SJSA1 (cell line): ENCODE measurements at places on chromosomes 7 and 10.

DNA sequence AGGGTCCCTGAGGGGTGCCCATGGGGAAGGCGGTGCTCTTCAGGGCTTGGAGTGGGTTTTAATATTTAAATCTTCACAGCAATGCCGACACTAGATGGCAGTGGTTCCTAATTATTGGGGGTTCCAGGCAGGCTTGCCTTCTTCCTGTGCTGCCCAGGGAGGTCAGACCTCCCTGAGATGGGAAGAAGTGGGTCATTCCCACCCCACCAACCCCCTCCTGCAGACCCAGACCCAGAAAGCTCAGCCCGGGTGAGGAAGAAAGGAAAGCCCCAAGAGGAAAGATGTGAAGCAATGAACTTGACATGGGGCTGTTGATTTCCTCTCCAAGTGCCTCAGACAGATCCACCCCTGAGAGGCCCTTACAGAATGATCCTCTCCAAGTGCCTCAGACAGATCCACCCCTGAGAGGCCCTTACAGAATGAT, 85.1 kb upstream of the LANCL2 start:
- H3K27ac ChIP-seq: no peak overlapping the region
- H3K4me3 ChIP-seq: no peak overlapping the region
- H3K27me3 ChIP-seq: no peaks in the 10 kb centered on the region; the same call in none of the 2 replicates
- no peaks in the 10 kb centered on the region for H3K4me1 ChIP-seq

DNA sequence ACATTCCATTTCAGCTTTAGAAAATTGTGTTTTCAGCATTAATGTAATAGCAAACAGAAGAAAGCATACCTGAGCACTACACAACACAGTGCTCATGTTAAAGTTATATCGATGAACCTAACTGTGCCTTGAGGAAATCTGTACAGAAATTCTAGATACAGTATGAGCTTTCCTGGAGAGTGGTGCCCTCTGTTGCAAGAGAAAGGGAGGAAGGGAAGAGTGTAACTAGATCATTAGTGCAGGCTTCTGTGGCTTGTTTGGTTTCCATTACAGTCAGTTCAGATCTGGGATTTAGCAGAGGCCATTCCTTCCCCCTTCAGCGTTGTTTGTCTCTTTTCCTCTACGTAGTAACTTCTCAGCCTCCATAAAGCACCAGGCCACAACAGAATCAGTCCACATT, 139.7 kb downstream of the HTR7 start:
- no peak overlapping the region for H3K27ac ChIP-seq
- no peaks in the 10 kb centered on the region for H3K4me1 ChIP-seq

GRCh38 chr7:84372155-84372621, 177.6 kb upstream of the SEMA3A start:
- H3K4me3 ChIP-seq: no peak overlapping the region
- no peaks in the 10 kb centered on the region for H3K27me3 ChIP-seq
- H3K36me3 ChIP-seq: no peaks in the 10 kb centered on the region
- peak overlapping the region; percentile 84 for H3K27ac ChIP-seq

GRCh38 chr7:82534684-82535083, 91.1 kb upstream of the CACNA2D1 start:
- no peak overlapping the region for H3K27ac ChIP-seq
- H3K4me1 ChIP-seq: no peaks in the 10 kb centered on the region
- no peaks in the 10 kb centered on the region for H3K36me3 ChIP-seq
- H3K4me3 ChIP-seq: no peak overlapping the region
